HFFc6 (cell line): ENCODE measurements at places on chromosomes 6 and 20. TPM values are rescaled to one million over a fixed set of nuclear protein-coding genes. Genes with fewer than 3 reads are reported as not detected.

GRCh38 chr6:132954936-132955335 lies 140.6 kb downstream of the RPS12 start:
- H3K27ac ChIP-seq = no peak overlapping the region
- H3K27me3 ChIP-seq = peaks cover 4% of the 10 kb centered on the region
- no peak for DNase-seq
- no peaks in the 10 kb centered on the region for H3K4me1 ChIP-seq
- H3K36me3 ChIP-seq = no peaks in the 10 kb centered on the region

FAM162B gene
- total RNA-seq = 5.4 to 10.2 TPM (median 9.0 TPM) in 3 replicates

SYCP2 gene
- total RNA-seq = 0.53 to 0.82 TPM (median 0.66 TPM) in 3 replicates

DNA sequence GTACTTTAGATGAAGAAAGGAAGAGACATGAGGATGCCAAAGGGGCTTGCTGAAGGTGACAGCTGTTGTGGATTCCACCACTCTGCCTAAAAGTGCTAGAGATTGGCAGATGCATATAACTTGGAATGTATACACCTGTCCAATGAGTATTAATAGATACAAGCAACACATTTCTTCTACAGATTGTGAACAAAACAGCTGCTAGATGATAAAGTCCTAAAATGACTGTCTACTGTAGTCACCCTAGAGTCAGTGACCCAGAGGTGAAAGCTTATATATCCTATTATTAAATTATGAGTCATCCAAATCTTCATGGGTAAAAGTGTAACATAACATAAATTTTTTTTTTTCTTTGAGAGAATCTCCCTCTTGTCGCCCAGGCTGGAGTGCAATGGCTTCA lies 5.2 kb downstream of the RNF217 start:
- H3K4me1 ChIP-seq = peaks cover 53% of the 10 kb centered on the region
- H3K27ac ChIP-seq = no peak overlapping the region
- H3K27me3 ChIP-seq = no peaks in the 10 kb centered on the region; the same call in 1 of the 2 replicates
- no peak overlapping the region for H3K4me3 ChIP-seq

VGLL2 gene
- total RNA-seq = not detected in 3 replicates

GRCh38 chr20:9515214-9515585 lies 810 bp downstream of the LAMP5 start:
- no peak overlapping the region for H3K27ac ChIP-seq
- no peaks in the 10 kb centered on the region for H3K36me3 ChIP-seq
- H3K4me3 ChIP-seq = no peak overlapping the region
- H3K27me3 ChIP-seq = peaks cover 59% of the 10 kb centered on the region

DNA sequence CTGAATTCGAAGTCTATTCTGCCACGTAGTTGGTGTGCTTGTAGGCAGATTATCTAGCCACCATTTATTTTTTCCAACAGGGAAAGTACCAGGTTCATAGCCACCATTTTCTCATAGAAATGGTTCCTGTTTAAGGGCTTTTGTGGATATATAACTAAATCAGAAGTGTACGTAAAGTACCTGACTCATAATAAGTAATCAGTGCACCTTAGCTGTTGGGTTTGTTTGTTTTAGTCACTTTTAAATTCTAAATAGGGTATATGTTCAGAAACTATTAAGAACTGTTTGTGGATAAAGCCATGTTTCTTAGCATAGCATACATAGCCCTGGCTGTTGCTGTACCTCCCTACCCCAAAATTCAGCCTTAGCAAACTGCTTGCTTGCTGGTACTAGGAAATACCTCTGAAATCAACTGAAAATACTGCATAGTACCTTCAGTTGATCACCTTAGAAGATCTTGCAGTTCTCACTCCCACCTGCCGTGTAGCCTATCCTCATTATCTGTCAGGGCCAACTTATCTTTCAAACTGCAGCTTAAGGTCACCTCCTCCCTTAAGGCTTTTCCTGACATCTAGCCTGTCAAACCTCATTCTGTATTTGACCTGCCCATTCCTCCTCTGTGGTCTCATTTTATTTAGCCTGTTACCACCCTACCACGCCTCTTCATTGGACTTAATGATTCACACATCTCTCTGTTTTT lies 44.6 kb upstream of the COL10A1 start:
- no peak for DNase-seq
- no peaks in the 10 kb centered on the region; the same call in 1 of the 2 replicates for H3K27me3 ChIP-seq
- H3K4me3 ChIP-seq = no peak overlapping the region
- peaks cover 17% of the 10 kb centered on the region for H3K36me3 ChIP-seq
- H3K4me1 ChIP-seq = no peaks in the 10 kb centered on the region
- H3K27ac ChIP-seq = no peak overlapping the region

GRCh38 chr6:44869321-44869897 lies 458.7 kb upstream of the RUNX2 start:
- H3K4me1 ChIP-seq = no peaks in the 10 kb centered on the region
- H3K27ac ChIP-seq = no peak overlapping the region
- no peak overlapping the region for H3K4me3 ChIP-seq
- peaks cover 6% of the 10 kb centered on the region; the same call in 1 of the 2 replicates for H3K36me3 ChIP-seq
- no peaks in the 10 kb centered on the region for H3K27me3 ChIP-seq
- no peak for DNase-seq

GABRR1 gene
- not detected in 3 replicates for total RNA-seq
